ENCODE measurements at places on chromosomes 16 and 17.

DNA sequence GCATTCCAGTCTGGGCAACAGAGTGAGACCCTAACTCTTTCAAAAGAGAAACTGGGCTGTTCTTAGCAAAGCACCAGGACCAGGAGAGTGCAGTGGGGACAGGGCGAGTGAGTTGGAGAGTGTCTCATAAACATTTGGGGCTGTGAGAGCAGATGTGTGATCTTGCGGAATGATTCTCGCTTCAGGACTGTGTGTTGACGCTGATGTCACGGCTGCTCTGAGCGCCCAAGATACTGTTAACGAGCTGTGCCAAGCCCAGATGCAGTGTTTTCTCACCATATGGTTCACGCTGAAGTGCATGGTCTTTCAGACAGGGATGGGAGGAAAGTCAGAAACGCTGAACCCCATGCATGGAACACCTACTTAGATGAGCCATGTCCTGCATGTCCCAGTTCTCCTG, 438.2 kb downstream of the HS3ST4 start:
- DNase-seq: no peak

DNA sequence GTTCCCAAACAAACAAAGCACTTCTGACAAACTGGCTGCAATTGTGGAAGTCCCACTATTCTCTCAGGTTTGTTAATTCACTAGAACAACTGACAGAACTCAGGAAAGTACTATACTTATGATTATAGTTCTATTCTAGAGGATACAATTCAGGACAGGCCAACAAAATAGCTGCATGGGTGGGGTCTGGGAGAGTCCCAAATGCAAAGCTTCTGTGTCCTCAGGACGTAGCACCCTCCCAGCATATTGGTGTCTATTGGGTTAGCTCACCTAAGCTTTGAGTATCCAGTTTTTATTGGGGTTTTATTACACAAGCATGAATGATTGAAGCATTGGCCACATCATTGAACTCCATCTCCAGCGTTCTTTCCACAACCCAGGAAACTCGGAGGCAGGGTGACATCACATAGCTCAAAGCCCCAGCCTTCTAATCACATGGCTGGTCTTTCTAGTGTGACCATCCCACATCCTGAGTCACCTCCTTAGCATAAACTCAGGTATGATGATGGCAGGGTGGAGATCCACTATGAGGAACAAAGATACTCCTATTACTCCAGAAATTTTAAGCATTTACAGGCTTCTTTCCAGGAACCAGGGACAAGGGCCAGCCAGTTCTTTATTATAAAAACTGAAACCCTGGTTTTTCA, 43.9 kb upstream of the CCNF start:
- no peak for DNase-seq

DNA sequence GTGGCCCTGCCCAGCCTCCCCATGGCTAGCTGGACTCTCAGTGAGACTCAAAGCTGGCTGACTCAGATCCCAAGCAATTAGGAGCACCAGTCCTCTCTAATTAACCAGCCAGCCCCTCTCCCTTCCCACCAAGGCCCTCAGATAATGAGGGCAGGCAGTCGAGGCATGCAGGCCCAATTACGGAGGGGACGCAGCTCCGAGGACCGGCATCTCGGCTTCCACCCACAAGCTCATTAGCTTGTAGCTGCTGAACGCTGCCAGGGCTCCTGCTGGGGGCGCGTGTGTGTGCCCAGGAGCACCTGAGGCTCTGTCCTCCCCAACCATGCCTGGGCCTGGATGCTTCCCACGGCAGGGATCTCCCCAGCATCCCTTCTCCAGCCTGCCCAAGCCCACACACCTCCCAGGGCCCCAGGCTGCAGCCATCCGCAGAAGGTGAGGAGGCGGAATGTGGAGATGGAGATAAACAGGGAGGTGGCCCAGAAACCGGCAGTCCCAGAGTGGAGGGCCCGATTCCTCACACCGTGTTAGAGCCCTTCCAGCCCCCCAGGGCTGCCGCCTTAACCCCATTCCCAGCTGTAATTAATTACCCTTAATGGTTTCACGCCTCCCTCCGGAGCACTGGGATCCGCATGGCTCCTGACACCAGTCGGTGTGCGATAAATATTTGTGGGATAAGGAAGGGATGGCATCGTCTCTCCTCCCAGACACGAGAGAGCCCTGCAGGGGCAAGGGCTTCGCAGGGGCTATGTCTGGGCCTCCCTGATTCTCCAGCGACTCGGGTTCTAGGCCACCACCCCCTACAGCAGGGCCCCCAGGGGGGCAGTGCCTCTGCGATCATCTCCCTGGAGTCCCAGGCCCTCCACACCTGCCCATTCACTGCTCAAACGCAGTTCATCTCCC, 42.2 kb downstream of the RPH3AL start:
- DNase-seq: no peak

DNA sequence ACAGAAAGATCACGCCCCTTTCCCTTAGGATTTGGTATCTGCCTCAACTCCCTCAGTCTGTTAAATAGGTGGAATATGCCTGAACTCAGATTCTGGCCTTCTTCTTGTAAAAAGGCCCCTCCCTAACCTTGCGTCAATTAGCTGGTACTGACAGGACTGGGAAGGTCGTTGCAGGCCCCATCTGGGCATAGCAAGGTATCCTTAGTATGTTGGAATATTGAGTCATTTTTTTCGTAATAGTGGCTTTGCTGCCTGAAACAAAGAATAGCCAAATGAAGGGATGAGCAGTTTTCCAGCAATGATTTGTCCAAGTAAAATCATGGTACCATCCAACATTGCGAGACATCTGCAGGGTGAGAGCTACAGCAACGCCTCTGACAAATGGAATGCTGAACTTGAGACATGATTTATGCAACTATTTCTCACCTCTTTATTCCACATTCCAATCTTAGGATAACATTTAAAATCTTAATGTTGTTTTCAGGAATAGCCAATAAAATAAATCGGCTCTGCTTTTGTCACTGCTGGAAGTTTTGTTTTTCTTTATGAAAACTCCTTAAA, 39.3 kb upstream of the BRD7 start:
- no peak for DNase-seq

DNA sequence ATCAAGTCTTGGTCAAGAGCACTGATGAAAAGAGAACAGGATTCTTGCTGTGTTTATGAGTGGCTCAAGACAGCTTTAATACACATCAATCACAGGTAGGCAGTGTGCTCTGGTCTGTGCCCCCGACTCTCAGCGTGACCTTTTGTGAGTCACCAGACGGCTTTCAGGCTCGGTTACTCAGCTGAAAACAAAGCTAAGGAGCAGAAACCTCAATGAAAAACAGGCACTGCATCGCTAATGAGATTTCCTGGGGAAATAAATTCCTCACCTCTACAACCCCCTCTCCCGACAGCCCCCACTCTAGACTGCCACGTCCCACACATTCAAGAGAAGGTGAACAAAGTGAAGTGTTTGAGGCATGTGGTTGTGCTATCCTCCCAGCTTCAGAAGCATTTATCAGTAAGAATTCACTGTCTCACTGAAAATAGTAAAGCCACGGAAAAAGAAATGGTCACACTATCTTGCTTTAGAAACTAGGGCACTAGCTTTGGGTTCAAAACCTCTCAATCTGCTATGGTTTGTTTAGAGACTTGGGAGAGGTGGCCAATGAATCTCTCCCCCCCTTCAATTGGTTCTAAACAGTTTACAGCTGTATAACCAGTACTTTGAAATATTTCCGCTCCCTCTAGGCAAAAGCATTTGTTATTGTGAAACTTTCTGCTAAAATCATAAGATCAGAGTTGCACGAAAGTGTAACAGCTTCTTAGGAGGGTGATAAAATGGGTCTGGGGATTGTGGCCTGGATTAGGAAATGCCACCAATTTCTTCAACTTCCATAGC, 199.5 kb upstream of the PMFBP1 start:
- DNase-seq: no peak

GRCh38 chr16:67447508-67448076, 16.7 kb downstream of the HSD11B2 start:
- DNase-seq: peak; percentile 54

GRCh38 chr16:84323606-84324005, 28.9 kb downstream of the WFDC1 start:
- DNase-seq: no peak

GRCh38 chr17:73998653-73999645, 204.5 kb upstream of the RPL38 start:
- peak; percentile 26 for DNase-seq

DNA sequence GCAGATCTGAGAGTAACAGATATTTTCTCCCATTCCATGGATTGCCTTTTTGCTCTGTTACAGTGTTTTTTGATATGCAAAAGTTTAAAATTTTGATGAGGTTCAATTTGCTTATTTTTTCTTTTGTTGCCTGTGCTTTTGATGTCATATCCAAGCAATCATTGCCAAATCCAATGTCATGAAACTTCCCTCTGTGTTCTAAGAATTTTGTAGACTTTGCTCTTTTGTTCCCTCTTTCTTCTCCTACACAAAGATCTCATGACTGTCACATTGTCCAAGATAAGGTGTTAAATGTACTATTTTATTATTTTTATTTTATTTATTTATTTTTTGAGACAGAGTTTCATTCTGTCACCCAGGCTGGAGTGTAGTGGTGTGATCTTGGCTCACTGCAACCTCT, 18.9 kb upstream of the KCNH6 start:
- no peak for DNase-seq

- DNase-seq: no peak
Observed at GRCh38 chr17:19002805-19003542, 1.6 kb downstream of the FAM83G start.

- DNase-seq: no peak
Observed at GRCh38 chr17:17052462-17053221, 10.4 kb downstream of the MPRIP start.

DNA sequence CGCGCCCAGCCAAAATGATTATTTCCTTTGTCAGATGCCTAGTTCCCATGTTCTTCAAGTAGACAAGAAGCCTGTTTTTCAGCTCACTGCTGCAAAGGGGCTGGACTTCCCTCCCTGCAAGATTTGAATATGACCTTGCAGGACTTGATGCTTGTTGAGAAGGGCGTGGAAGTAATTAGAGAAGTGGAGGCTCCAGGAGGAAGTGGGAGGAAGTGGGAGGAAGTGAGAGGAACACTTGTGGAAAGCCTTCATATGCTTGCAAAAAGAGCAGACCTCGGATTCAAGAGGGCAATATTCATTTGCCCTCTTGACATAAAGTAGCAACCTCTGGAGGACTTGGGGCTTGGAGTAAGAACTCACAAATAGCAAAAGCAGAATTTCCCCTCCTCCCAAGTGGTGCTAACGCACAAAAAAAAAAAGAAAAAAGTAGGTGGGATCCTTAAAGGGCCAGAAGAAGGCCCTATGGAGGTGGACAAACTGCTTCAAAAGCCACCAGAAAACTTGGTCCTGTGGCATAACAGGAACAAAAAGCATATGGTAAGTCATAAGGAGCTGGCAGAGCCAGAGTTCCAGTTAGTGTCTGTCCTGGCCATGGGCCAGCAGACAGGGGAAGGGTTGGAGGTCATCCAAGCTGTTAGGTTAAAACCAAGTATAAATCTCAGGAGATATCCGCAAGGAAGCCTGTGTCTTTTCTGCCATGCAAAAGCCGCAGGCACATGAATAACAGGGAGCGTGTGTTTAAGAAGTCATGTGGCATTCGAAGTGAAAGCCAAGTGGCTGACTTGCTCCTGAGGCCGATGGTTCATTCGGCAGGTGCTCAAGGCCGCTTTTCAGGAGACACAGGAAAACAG, 20.6 kb upstream of the PRKAR1A start:
- DNase-seq: no peak

- DNase-seq: no peak
Observed at GRCh38 chr16:27379919-27380318, 22.1 kb upstream of the IL21R start.

DNA sequence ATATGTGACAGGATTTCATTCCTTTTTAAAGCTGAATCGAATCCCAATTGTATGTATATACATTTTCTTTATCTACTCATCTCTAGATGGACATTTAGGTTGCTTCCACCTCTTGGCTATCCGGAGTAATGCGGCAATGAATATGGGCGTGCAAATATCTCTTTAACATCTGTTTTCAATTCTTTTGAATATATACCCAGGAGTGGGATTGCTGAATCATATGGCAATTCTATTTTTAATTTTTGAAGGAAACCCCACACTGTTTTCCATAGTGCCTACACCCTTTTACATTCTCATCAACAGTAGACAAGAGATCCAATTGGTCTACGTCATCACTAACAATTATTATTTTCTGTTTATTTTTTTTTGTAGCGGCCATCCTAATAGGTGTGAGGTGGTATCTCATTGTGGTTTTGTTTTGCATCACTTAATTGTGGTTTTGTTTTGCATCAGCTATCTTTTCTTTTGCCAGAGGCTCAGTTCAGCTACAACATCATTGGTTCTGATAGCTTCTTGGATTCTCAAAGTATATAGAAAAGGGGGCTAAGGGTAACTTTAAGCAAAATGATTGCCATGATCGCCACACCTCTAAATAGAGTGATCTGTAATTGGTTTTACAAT, 25.6 kb upstream of the MAP2K6 start:
- DNase-seq: no peak

DNA sequence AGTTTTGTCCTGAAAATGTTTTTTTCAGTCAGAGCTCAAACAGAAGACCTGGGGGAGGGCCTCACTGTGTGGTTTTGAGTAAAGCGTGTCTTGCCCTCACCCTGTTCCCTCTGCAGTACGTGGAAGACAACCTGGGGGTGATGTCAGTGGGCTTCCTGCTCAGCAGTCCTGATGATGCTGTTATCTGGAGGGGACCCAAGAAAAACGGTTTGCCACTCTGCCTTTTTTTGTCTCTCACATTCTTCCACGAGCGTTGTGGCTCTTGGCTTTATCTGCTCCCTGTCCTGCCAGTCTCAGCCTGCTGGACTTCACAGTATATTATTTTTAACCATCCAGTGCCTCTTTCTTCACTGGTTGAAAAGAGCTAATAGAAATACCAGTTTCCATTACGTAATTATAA, 12.9 kb downstream of the NUBP1 start:
- no peak for DNase-seq

- no peak for DNase-seq
Observed at GRCh38 chr16:11229906-11230305, 26.1 kb downstream of the SOCS1 start.

DNA sequence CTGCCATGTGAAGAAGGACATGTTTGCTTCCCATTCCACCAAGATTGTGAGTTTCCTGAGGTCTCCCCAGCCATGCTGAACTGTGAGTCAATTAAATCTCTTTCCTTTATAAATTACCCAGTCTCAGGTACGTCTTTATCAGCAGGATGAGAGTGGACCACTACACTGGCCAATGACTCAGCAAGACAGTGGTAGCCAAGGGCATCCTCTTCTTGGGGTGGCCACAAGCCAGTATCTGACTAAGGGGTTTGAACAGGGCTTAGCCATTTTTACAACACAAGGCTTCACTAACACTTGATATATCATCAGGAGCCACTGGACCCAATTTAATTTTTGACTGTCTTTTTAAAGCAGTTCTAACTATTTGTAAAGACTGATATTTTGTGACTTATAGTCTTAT, 21.1 kb upstream of the KRT24 start:
- no peak for DNase-seq

DNA sequence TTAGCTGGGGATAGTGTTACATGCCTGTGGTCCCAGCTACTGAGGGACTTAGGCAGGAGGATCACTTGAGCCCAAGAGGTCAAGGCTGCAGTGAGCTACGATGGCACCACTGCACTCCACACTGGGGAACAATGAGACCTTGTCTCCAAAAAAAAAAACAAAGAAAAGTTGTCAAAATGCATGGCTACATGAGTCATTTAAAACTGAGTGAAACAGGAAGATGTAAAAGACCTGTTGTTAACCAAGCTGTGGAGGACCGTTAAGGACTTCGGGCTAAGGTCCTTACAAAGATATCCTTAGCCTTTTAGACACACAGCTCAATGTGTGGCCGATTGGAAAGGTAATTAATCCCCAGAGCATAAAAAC, 25.1 kb downstream of the ZP2 start:
- no peak for DNase-seq

- no peak for DNase-seq
Observed at GRCh38 chr17:18258356-18259038, at the start of gene FLII. FLII (minus strand) TSS chr17:18258738; CDS start chr17:18258690, 48 bp downstream.

- no peak for DNase-seq
Observed at GRCh38 chr17:43906951-43907424, 348 bp downstream of the MPP2 start.

Measured in stimulated activated CD8-positive, alpha-beta memory T cell treated with anti-CD3 and anti-CD28 coated beads, Interleukin-7, amount 100 ng/mL, for 24 hours (primary cell).